IgD-negative memory B cell (primary cell): ENCODE measurements at places on chromosomes 3 and 15. TPM values are rescaled to one million over a fixed set of nuclear protein-coding genes. Genes with fewer than 3 reads are reported as not detected.

PCOLCE2 gene
- not detected for polyA plus RNA-seq

FMN1 gene
- polyA plus RNA-seq: not detected

CLEC3B gene
- polyA plus RNA-seq: not detected

GOLGA6L6 gene
- not detected for polyA plus RNA-seq

STAB1 gene
- not detected for polyA plus RNA-seq

COL6A5 gene
- polyA plus RNA-seq: not detected

EMC7 gene
- 89.5 TPM for polyA plus RNA-seq
